NCI-H1694 (cell line): ENCODE measurements at places on chromosomes 11 and 22.

DNA sequence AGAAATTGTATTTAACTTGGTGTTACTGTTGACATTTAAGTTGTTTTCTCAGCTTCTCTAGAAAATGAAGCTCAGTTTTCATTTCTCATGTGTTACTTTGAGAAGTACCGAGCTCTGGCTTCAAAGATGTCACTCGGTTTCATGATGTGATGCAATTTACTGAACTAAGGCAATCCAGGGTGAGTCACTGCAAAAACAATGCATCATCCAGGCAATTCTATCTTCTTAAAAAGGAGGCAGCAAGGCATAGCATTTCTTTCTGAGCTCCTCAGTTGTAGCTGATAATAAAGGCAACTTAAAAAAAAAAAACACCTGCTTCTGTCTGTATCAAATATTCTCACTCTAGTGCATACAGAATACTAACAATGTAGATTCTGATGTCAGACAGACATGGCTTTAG, 91.1 kb upstream of the KCNA4 start:
- no peak for DNase-seq

GRCh38 chr11:8310743-8311298, 47.1 kb upstream of the LMO1 start:
- DNase-seq: no peak

DNA sequence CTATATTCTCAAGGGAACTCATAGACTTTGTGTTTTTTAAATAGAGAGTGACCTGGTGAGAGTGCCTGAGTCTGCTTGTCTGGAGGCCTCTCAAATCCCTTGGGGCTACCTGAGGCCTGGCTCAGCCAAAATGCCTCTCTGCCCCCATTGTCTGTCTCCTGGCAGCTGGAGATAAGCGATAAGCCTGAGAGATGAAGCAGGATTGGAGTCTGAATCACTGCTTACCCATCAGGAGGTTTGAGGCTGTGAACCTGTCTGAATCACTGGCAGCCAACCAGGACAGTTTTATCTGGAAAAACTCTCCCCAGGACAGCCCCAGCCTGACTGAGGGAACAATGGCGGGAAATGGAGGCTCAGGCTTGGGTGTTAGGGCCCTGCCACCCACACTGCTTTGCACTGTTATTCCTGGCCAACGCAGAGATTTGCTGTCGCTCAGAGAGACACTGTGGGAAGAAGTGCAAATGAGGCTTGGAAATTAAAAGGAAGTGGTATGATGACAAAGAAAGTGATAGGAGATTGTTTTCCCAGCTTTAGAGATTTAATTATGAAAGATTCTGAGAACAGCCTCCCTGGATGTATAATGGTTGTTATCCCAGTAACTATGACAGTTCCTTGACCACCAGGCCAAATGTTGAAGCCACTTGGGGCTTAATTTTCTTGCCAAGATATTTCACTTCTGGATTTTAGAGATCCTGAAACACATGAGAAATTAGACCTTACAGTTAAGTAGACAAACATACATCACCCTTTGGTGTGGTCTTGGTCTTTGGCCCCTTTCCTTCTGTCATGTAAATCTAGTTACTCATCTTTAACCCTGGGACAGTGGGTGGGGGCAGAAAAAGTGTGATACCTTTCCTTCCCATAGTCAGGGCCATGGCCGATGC, 102.1 kb downstream of the RASSF10 start:
- no peak for DNase-seq

DNA sequence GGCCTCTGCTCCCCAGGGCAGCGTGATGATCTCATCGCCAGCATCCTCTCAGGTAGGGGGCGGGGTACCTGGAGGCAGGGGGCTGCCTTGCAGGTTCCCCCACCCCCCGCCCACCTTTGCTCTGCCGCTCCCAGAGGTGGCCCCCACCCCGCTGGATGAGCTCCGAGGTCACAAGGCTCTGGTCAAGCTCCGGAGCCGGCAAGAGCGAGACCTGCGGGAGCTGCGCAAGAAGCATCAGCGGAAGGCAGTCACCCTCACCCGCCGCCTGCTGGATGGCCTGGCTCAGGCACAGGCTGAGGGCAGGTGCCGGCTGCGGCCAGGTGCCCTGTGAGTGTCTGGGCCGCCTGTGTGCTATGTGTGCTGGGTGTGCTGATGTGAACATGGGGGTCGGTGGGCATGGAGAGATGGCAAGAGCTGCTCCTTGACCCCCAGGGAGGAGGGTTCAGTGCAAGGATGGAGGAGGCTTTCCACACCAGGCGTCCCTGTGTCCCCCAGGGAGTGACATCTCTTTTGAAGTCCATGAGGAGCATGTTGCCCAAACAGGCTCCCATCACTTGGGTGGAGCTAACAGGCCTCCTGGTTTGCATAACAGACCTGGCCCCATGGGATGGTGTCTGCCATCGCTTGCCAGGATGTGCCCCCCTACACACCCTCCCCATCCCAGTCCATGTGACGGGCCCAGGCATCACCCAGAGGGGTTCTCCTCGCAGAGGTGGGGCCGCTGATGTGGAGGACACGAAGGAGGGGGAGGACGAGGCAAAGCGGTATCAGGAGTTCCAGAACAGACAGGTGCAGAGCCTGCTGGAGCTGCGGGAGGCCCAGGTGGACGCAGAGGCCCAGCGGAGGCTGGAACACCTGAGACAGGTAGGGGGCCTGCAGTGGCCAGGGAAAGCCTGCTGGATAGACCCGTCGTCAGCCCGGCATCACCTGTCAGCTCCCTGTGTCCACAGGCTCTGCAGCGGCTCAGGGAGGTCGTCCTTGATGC, 14.1 kb downstream of the PLCB3 start:
- no peak for DNase-seq

DNA sequence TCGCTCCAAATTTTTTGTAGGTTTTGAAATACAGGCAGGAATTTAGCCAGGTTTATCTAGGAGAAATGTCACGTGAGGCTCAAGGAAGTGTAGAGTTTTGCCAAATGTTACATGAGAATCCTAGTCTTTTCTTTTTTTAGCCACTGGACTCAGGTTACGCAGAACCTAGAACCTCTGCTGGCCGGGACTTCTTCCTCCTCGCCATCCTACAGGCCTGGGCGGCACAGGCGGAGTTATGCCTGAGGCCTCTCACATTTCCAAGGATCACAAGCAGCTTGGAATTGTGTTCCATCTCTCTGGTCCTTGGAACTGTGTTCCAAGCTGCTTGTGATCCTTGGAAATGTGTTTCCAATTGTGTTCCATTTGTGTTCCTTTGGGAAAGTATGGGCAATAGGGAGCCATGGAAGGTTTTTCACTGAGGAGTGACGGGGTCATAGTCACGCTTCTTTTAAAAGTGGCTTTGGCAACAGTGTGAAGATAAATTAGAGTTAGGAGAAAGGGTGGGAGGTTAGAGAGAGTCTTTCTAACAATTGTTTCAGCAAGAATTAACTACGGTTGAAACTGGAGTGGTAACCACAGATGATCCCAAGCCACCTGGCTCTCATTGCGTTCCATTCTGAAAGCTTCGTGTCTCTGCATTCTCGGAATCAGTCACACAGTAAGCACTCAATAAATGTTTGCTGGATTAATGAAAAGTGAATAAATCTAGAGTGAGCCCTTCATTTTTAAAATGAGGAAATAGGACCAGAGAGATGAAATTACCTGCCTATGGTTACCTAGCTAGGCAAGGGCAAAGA, 12.5 kb upstream of the POU2AF1 start:
- no peak for DNase-seq

DNA sequence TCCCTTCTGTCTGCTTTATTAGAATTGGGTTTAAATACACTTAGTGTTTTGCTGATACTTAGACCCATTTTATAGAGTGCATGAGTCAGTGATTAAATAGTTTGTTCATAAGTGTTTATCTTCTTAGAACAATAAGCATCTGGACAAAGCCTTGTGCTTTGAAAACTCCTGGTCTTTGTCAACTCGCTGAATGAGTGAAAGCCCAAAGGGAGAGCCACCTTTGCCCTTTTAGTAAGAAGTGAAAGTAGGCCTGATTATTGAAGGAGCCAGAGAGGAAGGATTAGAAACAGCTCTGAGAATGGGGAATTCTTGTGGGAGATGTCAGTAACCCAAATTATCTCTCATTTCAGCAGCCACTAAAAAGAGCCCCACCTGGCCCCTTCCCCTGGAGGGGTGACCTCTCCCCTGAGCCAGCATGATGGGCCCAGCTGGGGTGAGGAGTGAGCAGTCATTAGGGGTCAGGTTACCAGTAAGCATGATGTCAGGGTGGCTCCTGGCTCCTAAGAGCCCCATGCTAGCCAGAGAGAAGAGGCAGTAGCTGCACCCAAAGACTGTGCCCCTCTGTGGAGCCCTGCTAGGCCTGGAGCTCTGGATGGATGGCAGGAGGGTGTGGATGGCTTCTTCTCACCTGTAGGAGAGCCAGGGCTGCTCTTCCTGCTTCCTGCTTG, 125.1 kb upstream of the E2F8 start:
- no peak for DNase-seq

DNA sequence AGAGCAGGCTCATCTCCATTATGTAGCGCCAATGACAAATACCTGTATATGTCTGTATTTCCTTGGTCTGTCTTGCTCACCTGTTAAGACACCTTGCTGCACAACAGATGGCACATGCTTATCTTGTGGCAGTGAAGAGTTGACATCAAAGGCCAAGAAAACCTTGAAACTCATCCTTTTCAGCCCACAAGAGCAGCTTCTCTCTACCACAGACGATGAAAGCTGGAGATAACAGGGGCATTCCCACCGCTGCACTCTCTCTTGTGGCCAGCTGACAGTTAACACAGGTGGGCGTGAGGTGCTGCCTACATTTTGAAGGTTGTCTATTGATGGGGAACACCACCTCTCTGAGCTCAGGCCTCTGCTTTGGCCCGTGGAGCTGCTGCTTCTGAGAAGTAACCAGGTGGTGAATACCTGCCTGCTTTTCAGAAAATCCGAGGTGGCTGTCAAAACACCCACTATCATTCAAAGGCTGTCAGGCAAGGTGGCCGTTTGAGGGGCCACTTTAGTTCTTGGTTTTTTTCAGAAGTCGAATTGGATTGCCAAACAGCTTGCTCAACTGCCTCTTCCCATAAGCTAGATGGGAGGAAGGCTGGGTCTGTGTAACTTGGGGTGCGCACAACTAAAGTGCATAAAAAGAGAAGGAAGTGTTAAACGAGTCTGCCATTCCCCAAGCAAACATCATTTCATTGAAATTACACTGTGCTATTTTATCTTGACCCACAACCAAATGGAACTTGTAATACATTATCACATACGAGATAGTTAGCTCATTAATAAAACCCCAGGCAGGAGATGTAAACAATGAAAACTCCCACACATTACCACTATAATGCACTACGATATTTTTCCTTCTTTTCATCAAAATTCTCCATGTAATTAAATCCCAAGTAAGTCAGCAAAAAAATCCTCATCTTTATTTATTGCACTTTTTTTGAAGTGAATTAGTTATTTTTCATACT, 87.1 kb upstream of the RAG2 start:
- DNase-seq: no peak
